ENCODE measurements at places on chromosomes 12 and 14.

DNA sequence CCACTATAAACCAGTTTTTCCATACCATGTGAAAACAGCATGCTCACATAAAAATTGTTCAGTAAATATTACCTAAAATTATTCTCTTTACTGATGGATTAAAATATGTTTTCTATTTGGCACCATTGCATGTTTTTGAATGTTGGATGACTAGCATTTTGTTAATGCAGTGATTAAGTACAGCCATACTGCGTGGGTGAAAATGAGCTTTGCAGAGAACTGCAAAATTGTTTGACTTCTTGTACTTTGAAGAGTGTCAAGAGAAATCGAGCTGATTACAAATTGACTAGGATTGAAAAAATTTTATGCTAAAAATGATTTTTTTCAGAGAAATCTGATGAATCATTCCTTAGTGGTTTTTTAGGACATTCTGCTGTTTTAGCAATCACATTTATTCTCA lies 452.9 kb downstream of the RPL10L start:
- DNase-seq: no peak

DNA sequence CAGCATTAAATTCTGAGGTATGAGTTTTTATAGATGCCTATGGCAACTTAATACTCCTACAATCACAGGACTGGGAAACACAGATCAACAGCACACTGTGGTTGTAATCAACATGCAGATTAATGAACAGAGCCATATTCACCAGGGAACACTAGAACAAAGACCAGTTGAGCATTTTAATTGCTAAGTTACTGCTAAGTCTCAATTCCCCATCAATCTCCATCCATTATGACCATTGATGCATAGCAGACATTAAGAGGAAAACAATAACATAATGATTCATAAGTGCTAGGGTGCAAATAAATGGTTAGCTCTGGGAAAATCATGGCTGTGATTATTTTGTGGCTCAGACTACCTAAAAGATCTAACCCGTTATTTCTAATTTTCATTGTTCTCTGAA lies 505.6 kb downstream of the TRHDE start:
- no peak for DNase-seq

DNA sequence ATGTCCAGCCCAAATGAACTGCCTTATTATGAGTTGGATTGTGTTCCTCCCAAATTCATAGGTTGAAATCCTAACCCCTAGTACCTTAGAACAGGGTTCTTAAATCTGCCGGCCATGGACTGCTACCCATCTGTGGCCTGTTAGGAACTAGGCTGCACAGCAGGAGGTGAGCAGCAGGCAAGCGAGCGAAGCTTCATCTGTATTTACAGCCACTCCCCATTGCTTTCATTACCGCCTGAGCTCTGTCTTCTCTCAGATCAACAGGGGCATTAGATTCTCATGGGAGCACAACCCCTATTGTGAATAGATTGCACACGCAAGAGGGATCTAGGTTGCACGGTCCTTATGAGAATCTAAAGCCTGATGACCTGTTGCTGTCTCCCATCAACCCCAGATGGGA lies 9.8 kb upstream of the EML5 start:
- DNase-seq: no peak

DNA sequence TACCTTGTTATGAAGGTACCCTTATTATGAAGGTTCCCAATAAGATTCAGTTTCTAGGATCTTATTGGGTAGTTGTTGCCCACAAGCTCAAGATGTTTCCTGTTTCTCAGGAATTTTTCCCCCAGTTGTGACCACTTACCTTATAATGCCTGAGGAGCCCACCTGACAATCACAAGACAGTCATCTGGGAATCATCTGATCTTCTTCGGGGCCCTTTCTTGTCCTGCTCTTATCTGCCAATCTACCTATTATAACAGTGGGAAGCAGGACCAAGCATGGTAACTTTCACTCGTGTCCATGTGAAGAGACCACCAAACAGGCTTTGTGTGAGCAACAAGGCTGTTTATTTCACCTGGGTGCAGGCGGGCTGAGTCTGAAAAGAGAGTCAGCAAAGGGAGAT lies 825.5 kb downstream of the BCL11B start:
- no peak for DNase-seq

DNA sequence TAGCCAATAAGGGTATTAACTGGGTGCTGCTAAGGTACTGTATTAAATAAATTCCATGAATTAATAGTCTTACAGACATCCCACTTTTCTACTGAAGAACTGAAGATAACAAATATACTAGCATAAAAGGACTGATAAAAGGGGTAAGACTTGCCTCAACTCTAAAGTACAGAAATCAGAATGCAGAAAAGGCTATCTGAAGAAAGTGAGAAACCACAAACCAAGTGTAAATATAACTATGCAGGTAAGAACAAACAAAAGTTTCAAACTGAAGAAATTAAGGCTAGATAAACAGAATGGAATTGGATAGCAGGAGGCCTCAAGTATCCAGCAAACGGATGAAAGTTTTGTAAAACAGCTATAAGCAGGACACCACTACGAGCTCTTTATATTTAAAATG lies 29.5 kb downstream of the YAF2 start:
- no peak for DNase-seq

GRCh38 chr12:115521771-115522409 lies 755.6 kb downstream of the MED13L start:
- DNase-seq: no peak

DNA sequence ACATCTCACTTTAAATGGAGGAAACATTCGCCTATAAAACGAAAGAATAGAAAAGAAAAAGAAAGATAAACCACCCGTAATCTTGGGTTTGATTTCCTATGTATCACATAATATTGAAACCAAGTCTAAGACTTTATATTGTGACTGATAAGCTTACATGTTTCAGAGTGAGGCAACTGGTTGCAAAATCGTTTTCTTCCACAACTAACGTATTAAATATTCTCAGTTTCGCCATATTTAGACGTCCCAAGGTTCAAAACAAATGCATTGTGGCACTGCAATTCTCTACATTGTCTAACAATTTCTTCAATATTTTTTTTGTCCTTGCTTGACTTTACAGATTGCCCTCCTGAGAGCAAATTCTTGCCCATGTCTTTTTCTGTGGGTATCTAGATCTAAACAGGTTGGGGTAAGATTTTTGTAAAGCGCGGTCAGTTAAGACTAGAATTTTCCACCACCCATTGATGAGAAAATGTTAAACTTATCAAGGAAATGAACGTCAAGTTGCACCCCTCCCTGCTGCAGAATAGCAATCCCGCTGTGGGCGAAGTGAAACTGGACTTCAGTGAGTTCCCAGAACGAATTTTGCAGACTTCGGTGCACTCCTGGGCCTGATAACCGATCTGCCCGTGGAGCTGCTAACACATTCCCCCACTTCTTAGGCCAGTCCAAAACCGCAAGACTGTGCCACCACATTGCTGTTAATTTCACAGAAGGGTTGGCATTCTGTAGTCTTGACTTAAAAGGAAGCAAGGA lies 2.7 kb downstream of the TBX3 start:
- DNase-seq: no peak

- DNase-seq: peak; percentile 9
These were observed 19.8 kb downstream of the OR5AU1 start for GRCh38 chr14:21136024-21136423.

DNA sequence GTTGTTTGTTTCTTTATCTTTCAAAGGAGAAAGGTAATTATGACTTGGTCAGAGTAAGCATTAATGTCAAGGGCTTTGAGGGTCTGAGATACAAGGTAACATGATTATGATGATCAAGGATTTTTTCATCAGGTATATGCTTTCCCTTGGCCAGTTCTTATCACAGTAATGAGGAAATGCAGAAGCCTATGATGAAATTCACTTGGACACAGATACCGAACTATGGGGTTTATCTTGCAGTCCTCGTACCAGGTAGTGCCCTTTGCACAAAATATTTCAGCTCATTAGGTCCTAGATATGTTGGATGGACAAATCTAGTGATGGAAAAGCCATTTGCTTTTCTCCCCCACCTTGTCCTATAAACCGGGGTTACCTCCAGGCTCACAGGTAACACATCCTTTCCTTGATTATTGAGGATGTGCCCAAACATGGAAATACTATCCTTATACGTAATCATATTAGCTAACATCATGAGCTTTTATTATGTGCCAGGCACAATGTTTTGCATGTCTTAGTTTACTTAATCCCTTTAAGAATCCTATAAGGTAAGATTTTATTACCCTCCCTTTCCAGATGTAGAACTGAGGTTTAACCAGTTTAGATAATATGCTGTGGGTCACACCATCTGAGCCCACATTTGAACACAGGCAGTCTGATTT lies 7.0 kb upstream of the RASSF3 start:
- no peak for DNase-seq

GRCh38 chr12:128543460-128543859 lies 276.5 kb downstream of the TMEM132C start:
- DNase-seq: no peak

GRCh38 chr14:92665661-92666110 lies 82.7 kb downstream of the LGMN start:
- DNase-seq: no peak

Measured in epithelial cell of esophagus (primary cell).